ENCODE measurements at places on chromosomes 2 and 18.

DNA sequence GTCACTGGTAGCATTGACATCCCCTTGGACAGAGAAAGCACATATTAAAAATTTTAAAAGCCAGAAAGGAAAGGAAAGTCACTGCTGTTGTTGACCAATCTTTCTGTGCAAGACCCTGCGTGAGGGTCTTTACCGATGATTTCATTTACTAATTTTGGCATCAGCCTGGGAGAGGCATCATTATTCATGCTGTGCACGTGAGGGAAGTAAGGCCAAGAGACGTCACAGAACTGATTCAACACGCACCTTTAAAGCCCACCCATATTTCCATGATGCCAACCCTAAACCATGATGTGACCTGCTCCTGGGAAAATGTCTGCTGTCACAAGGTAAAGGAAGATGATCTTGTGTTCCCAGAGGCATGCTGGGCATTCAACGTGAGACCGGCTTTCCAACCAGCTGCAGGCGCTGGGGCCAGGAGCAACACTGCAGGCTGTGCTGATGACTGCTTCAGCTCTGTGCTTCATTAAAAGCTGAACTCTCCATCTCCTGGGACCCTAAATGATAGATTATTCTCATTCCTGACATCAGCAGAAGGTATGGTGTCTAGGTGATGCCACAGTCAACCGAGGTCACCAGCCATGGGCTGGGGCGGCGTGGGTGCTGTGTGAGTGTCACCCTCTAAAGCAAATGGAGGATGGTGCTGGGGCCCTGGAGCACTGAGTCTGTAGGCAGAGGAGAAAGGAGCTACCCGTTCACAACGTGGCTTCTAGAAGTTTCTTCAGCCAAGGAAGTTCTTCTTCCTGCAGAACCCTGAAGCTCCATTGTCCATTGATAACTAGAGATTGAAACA, 53.9 kb downstream of the TMEM18 start:
- DNase-seq: no peak

- no peak for DNase-seq
These were observed 801 bp downstream of the OSR1 start for GRCh38 chr2:19357402-19358241.

DNA sequence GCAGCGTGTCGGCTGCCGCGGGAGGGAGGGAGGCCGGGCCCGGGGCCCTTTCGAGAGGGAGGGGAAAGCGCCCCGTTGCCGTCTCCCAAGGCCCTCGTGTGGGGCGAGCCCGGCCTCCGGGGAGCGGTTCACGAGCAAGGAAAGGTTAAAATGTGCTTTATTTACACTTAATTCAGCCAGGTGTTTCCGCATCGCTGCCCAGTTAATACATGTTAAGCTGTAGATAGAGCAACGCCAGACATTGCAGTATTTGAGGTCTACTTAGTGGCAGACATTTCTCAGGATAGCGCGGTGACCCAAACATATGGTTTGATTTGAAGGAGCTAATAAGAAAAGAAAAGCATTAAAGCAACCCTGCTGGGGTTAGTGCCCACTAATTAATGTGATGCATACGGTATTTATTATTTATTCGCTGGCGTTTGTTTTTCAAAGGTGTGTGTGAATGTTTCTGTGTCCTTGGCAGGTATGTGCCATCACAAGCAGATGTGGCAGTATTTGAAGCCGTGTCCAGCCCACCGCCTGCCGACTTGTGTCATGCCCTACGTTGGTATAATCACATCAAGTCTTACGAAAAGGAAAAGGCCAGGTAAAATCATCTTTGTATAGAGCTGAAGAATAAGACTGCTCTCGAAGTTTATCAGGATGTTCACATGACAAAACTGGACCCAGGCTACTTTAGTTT, 571 bp downstream of the EEF1B2 start:
- no peak for DNase-seq

DNA sequence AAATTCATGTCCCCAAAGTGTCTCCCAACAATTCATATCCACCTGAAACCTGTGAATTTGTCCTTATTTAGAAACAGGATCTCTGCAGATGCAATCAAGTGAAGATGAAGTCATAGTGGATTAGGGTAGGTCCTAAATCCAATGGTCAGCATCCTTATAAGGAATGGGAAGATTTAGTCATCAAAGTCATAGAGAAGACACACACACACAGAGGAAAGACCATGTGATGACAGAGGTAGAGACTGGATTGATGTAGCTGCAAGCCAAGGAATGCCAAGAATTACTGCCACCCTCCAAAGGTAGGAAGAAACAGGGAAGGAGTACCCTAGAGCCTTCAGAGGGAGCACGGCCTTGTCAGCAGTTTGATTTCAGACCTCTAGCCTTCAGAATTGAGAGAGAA, 17.7 kb downstream of the ADD2 start:
- DNase-seq: no peak

DNA sequence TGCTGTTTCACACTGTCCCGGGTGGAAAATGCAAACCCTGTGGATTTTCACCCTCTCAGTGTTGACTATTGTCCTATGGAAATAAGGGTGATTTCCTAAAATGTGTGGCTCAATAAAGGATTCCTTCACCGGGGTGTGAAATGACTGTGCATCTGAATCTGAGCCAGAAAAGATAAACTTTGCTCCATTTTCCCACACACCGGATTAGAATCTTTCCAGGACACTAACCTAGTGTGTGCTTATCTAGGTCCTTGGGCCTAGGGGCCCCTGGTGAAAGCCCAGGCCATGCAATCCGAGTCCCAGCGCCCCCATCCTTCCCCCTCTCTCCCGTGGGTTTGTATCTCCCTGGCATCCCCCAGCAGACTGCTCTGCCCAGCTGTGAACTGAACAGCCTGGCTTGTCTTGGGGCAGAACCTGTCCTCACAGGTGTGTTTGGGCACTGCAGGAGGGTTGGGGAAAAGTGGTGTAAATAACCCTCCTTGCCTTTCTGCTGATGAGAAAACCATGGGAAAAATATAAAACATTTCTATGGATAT, 17.3 kb downstream of the KLHL29 start:
- DNase-seq: no peak

GRCh38 chr2:54615832-54616534, 107.5 kb upstream of the EML6 start:
- DNase-seq: no peak

- DNase-seq: peak; percentile 6
These were observed 45.4 kb downstream of the TTN start for GRCh38 chr2:178761759-178762371.

DNA sequence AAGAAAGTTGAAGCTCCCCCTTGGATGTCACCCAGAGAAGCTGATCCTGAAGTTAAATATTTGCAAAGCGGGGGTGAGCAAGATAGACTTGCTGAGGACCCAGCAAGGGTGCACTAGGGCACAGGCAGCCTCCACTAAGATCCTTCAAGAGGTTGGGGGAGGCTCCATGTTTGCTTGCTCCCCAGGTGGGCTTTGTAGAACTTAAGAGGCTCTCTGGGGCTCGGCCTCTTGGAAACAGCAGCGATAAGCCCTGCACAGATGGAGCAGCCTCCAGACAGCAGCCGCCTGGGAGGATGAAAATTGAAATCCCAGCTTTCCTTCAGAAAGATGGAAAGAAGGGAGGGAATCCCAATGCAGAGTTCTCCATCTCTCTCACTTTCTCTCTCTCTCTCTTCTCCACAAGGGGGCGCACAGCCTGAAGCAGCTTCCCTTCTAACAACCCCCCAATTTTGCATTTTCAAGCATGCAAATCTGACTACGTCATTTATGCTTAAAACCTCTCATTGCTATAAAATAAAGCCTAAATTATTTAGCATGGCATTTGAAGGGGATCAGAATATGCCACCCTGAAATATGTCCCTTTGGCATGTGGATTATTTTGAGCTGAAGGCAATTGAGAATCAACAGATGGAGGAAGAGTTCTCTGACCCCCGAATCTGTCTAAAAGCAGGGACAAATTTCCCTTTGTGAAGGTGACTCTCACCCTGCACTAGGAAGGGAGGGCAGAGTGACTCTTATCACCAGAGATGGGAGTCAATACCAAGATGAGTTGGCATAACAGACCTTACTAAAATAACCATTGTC, 185.7 kb upstream of the KLHL29 start:
- no peak for DNase-seq

DNA sequence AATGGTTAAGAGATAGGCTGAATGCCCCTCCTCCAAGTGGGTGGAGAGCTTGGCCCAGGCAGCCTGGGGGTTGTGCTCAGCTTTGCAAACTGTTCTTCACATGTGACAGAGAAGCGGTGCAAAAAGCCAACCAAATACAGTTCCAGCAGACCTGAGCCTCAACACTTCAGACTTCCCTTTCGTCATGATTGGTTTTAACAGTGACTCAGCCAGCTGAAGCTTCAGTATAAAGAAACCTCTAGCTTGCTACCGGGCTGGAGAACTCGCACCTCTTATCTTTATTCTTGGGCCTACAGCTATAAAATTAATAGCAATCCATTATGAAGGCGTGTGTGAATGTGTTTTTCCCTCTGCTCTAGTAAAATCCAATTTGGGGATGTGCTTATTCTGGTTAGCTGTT, 20.0 kb downstream of the SETBP1 start:
- no peak for DNase-seq

DNA sequence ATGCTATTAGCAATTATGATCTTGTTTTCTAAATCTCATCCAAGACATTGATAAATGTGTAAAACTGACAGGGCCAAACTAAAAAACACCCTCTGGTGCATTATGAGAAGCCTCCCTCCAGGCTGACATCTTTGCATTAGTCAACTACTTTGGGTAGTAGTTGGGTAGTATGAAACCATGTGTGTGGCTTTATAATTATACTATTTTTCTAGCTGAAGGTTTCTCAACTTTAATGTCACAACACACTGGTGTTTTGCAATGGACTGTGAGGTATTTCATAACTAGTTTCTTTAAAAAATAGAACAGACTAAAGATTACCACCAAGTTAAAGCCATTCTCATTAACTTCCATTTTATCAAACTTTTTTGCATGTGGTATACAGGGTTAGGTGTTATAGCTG, 73.1 kb upstream of the RBMS1 start:
- DNase-seq: no peak

DNA sequence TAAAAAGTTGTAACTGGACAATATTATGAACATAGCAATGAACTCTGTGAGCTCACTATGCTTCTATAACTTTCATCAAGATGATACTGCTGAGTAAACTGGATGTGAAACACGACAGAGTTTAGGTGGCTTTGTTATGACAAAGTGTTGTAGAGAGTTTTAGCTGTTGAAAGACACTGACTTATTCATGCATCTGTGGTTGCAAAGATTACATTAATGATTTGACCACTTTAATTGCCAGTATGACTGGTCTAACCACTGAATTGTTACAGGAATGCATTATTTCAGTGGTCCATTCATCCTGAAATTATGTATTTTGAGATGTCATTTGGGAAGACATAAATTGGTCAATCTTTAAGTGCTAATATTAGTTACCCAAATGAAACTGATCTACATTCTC, 117.9 kb downstream of the SPHKAP start:
- no peak for DNase-seq

GRCh38 chr18:62325806-62326645, 916 bp downstream of the TNFRSF11A start:
- no peak for DNase-seq

DNA sequence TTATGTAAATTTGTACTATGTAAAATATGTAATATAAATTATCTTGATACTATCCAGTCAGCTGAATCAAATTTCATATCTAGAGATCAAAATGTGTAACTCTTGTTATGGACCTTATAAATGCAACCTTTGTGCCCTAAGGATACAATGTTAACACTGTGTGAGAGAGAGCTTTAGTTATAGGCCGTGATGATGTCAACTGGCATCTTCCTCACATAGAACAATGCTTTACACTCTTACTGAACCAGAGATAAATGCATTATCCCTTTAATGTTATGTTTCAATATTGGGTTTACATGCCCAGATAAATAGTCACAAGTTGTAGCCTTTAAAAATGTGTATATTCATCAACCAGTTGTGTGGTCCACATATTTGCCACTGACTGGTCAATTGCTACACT, 115.1 kb downstream of the KCNJ3 start:
- no peak for DNase-seq

DNA sequence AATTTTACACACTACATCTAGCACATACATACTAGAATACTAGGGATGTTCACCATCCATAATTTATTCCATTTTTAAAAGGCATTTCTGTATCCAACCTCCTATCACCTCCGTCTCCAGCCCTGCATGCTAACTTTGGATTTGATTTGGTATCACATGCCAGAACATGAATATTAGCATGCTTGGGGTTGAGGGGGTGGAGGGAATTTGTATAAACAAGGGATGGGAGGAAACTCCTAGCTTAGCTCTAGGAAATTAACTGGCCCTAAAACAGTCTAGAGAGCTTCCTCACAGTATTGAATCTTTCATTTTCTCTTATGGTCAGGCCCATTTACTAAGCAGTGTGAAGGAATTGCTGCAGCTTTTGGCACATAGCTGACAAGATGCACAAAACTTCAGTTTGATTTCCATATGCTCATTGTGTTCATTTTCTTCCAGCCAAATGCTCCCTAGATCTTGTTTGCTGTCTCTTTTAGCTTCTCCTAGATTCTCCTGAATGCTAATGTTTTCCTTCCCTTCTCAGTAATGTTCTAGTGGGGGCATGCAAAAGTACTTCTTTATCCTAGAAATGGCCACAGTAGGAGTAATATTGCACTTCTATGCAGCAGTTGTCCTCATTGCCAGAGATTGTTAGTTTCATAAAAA, 135.2 kb downstream of the VWC2L start:
- DNase-seq: no peak

DNA sequence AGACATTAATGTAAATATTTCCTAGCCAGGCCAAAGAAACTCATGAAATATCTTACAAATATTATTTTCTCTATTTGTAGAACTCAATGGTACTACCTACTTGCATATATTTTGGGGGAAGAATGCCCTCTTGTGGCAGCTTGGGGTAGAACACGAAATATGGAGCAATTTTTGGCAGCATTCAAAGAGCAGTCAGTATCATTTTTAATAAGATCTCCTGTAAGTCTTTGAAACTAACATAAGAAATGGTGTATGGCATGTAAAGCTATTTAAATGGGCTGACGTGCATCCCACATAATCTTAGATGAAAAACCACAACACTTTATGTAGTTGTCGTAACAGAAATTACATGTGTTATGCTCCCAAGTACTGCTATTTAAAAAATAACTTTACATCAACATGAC, 62.3 kb upstream of the CCDC195 start:
- DNase-seq: peak; percentile 39

- DNase-seq: no peak
These were observed 106.5 kb upstream of the MAP3K20 start for GRCh38 chr2:172969166-172969565.

Data from AG04450 (cell line).